Calu3 (cell line): ENCODE measurements at places on chromosomes 11 and 22.
A peak's percentile ranks its signal among the peaks of the same experiment; 100 is the strongest.

DNA sequence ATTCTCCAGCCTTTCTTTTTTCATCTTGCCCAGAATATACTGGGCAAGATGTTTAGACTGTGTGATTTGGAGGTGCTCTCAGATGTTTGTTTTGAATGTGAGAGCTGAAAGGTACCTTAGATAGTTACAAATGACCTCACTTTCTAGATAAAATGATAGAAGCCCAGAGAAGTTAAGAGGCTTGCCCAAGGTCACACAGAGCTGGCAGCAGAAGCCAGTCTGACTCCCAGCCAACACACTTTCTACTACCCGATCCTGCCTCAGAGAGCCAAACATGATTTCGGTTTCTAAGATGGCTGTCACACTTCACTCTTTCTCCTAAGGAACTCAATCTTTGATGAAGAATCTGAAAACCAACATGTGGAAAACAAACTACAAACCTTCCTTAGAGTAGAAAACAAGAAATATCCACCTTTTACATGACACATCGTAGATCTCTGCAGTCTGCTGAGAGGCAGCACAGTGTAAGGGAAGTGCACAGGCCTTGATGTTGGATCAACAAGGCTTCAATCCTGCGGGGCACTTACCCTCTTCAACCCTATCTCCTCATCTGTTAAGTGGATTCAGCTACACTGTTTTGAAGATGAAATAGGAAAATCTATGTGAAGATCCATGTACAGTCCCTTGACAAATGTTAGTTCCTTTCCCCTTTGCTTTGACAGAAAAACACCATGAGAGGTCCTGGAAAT, 58.6 kb downstream of the SYTL2 start:
- no peak for DNase-seq

GRCh38 chr11:45457649-45458048, 171.5 kb upstream of the SYT13 start:
- no peak for DNase-seq

DNA sequence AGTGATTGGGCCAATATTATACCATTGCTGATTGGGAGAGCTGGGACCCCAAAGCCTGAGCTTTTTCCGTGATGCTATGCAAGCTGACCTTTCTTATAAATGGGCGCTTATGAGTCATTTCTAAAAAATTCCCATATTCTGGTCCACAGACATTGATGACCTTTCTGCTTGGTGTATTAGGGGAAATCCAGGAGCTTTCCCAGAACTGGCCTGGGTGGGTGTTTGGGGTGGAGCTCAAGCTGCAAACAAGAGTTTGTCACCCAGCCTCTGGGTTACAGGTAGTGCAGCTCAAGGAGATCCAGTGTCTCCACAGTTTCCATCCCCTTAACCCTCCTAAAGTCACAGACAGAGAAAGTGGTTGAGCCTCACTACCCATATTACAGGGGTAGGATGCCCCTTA, 67.7 kb downstream of the CCDC81 start:
- DNase-seq, result no peak

DNA sequence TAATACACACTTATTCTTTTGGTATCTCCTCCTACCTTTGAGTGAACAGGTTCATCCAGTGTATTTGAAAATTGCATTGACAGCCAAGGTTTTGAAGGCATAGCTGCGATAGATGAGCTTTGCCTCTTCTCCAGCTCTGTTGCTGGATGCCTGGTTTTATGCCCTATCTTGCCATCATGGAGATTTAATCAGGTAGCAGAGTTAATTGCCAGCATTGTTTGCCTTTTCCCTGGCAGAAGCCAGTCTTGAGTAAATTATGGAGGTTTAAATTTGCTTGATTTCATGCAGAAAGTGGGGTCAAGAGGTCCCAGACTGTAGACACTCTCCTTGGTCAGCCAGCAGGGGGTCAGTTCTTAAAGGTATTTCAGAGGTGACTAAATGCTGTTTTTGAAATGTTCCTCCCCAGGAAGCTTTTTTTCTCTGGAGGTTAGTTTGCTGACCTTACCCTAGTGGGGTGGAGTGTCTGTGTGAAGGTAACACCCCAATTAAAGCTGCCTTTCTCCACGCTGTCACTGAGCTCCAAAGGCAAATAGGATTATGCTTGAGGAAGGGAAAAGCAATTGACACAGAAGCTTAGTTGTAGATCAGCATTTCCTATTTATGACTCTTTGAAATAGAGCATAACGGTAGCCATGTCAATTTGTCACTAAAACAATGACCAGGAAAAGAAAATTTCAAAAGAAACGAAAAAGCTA, 96.0 kb downstream of the EXT2 start:
- no peak for DNase-seq

DNA sequence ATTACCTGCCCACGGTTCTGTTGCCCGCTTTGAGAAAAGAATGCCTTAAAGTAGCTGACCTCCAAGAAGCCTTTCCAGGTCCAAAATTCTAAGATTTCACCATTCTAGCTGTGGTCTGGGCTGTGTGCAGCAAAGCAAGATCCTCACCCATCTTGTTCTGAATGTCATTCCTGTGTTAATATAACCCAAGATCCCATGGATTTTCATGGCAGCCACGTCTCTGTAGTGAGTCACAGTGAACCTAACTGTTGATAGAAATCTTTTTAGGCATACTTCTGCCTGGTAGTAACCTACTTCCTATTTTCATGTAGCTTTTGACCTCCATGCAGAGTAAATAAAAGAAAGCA, 210.0 kb downstream of the NAV2 start:
- no peak for DNase-seq

DNA sequence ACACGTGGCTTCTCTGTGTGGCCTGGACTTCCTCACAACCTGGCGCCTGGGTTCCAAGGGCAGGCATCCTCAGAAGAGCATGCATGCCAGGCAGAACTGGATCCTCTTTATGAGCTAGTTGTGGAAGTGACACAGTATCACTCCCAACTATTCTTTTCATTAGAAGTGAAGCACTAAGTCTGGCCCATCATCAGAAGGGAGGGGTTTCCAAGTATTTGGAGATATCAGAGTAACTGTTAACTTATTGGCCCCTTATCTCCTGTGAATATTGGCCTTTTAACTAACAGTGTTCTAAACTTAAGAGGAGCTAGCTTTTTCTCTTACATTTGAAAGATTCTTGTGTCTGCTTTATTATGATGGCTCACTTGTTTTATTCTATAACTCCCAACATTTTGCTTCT, 35.5 kb downstream of the FDX1 start:
- DNase-seq, result no peak

GRCh38 chr22:45010532-45010900, 711 bp upstream of the PHF21B start:
- DNase-seq, result no peak

- DNase-seq, result no peak
Measured at GRCh38 chr11:36150986-36151385, 138.2 kb downstream of the COMMD9 start.

DNA sequence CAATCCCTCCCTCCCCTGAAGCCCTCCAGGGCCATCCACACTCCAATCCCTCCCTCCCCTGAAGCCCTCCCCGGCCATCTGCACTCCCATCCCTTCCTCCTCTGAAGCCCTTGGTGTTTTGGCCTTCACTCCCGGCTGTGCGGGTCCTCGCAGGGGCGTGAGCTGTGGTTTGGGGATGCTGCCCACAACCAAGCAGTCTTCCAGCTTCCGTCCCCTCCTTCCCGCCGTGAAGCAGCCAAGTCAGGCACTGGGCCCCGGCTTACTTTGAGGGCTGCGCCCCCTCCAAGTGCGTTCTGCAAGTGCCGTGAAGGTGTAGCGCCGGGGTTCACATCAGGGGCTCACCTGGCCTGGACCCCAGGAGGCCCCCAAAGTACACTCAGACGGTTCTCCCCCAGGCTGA, 335.9 kb downstream of the BRD1 start:
- no peak for DNase-seq

- DNase-seq, result no peak
Measured at GRCh38 chr11:93804879-93805278, 20.8 kb downstream of the MED17 start.

GRCh38 chr11:118060081-118060661, 16.7 kb upstream of the TMPRSS4 start:
- no peak for DNase-seq

- DNase-seq, result peak; percentile 74
Measured at GRCh38 chr22:24994070-24994763, 41.7 kb downstream of the KIAA1671 start.

- DNase-seq, result no peak
Measured at GRCh38 chr22:39030705-39031104, 9.8 kb downstream of the APOBEC3D start.

DNA sequence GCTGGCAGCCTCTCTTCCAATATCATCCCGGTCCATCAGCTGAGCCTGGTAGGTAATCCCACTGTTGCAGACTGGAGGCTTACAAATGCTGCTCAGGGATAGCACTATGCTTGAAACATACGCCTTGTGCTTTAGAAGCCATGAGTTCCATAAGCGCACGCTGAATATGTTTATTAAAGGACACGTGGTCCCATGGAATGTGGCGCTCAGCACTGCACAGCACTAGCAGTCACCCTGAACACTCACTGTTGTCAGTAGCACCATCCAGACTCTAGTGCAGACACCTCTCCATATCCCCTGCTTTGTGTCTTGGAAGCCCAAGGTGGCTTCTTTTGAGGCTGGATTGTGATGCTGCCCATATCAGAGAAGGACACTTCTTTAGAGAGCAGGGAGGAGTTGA, 120.9 kb downstream of the MAML2 start:
- DNase-seq, result no peak

- DNase-seq, result peak; percentile 25
Measured at GRCh38 chr22:29842740-29843139, 4.7 kb upstream of the ASCC2 start.

GRCh38 chr11:47399860-47400767, 8.3 kb upstream of the SLC39A13 start:
- DNase-seq, result no peak

- no peak for DNase-seq
Measured at GRCh38 chr22:38719196-38719595, 13.5 kb downstream of the GTPBP1 start.

DNA sequence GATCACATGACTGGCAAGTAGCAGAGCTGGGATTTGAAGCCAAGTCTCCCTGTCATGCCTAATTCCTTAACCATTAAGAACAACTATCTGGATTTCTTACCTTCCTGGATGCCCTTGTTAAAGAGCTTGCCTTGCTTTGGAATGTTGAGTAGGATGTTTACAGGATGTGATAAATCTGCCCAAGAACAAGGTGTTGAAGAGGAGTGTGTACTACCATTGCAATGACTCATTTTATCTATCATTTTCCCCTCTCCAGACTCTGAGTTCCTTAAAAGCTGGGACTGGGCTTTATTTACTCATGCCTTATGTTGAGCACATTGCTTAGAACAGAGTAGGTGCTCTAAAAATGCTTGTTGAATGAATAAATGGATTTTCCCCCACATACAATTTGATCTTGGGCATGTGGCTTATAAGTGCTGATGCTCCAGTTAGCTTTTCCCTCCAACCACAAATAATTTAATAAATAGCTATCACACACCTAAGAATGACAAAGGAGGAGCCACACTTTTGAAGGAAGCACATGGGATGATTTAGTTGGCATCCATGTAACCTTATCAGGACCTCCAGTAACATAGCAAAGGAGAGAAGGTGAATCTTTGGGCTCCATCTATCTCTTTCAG, 268.6 kb upstream of the SESN3 start:
- DNase-seq, result no peak
